ENCODE measurements at places on chromosomes 1 and 21. TPM values are rescaled to one million over a fixed set of nuclear protein-coding genes. Genes with fewer than 3 reads are reported as not detected.
A peak's percentile ranks its signal among the peaks of the same experiment; 100 is the strongest.

- no peak for DNase-seq
Measured at GRCh38 chr21:14870853-14871149, 194.0 kb downstream of the NRIP1 start.

- no peak for DNase-seq
Measured at GRCh38 chr1:201655910-201656309, 117.0 kb downstream of the NAV1 start.

GRCh38 chr1:63774617-63775417 lies 1.0 kb downstream of the ROR1 start:
- DNase-seq: no peak

GRCh38 chr1:103273106-103273505 lies 164.8 kb upstream of the COL11A1 start:
- no peak for DNase-seq

DNA sequence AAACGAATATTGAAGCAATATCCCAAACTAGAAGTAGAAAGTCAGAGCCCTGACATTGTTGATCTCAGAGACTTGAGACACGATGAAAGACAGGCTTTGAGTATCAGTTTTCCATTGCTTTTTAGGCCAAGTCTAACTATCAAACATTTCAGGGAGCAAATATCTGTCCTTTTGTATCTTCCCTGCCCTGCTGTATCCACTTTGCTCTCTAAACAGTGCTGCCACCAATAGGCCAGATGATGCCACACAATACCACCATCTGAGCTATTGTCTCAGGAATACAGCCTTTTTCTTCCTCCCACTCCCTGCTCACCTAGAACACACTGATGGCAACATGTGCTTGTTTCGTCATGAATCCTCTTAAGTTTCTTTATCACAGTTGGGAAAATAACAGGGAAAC lies 62.6 kb upstream of the SPAG17 start:
- DNase-seq: peak; percentile 57

GRCh38 chr1:47914952-47915676 lies 82.1 kb downstream of the TRABD2B start:
- DNase-seq: no peak

GRCh38 chr21:35398346-35398982 lies 349.4 kb upstream of the RUNX1 start:
- DNase-seq: no peak

GRCh38 chr21:43800124-43800523 lies 10.7 kb downstream of the RRP1 start:
- DNase-seq: no peak

DNA sequence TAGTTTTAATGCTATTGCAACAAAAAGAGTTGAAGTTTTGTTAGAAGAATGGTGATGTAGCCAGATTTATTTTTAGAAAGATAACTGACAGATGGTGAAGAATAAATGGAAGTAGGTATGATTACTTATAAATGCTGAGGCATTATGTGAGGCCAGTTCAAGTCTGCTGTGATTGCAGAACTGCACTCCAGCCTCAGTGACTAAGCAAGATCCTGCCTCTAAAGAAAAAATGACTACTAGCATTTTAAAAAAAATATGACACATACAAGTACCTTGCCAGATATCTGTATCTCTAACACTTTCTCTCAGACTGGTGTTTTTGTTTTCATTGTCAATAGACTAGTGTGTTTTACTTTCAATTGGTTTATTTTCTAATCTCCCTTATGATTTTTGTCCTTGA lies 1242.4 kb upstream of the ADGRL4 start:
- no peak for DNase-seq

DNA sequence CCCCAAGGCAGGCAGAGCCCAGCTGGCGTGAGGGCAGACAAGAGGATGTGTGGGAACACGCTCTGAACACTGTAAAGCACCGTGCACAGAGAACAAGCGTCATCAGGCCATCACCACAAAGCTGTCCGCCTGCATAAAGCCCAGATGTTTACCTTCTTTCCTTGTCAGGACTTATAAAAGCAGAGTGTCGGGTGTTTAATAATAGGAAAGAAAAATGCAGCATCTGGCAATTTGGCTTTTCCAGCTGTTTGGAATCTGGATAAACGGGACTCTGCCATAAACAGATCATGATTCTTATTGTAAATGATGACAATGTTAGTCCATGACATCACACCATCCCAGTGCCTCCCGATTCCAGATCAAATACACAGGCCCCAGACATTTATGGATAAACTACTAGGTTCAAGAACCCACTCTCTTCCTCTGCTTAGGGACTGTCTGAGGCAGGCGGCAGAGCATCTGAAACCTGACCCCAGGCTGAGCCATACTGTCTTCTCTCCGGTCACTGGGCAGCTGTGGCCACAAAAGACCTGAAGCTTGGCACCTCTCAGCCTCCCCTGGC lies 4.2 kb downstream of the GLIS1 start:
- no peak for DNase-seq

DNA sequence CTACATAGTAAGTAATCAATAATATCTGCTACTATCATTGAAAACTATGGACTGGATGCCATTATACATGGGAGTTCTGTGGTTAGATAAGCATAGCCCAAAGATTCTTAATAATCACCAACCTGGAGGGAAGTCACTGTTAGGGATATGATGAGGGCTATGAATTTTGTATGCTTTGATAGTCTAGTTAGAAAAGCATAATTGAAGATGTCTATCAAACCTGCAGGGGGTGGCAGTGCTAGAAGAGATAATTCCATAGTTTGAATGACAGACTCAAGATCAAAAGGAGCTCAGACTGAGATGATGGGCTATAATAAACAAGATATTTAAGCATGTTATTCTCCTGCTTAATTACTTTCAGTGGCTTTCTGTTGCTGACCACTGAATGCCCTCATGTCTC lies 15.4 kb upstream of the COA6 start:
- DNase-seq: no peak

DNA sequence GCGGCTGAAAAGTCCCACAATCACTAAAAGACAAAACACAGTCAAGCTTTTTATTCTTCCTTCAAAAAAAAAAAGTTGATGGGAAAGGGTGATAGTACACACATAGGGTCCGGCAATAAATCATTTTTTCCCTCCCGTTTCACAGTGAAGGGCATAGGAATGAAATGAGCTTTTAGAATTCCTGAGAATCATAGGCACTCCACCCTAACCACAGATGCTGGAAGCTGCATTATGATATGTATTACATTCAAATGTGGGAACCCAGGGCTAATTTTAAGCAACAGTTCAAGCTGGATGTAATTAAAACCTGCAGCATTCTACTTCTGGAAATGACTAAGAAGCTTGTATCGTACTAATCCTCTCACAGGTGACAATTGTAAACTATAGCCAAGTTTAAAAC lies 75.7 kb upstream of the KCNJ15 start:
- no peak for DNase-seq

DNA sequence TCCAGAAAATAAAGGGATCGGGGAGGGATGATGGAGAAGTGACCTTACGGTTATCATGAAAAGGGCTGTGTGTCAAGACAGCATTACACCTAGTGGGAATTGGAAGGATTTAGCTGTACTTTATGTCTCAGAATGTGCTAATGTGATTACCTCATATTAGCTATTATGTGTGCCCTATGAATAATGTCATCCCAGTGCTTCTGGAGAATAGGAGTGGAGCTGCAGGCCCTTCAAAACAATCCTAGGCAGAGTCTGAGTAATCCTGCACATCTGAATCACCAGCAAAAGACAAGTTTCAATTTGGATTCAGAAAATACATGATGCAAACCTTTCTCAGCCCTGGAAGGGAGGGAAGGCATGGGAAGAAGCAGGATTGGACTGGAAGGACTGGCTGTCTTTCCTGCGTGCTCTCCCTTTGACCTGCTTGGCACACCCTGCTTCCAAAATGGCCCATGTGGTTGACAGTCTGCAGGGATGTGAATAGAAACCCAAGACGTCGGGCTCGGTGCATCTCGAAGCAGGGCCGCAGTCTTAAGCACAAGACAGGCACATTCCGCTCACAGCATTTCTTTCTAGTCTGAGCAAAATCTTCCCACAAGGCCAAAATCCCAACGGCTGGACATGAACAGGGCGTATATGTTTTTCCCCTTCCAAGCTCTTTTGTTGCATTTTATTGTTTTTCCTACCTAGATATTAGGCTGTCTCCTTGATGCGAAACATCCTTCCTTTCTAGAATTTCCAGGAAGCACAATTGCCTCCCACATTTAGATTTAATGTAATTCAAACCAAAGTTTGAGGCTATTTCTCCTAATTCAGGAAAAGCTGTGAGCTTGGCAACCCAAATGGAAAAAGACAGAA lies 54.3 kb upstream of the TARBP1 start:
- DNase-seq: no peak

DNA sequence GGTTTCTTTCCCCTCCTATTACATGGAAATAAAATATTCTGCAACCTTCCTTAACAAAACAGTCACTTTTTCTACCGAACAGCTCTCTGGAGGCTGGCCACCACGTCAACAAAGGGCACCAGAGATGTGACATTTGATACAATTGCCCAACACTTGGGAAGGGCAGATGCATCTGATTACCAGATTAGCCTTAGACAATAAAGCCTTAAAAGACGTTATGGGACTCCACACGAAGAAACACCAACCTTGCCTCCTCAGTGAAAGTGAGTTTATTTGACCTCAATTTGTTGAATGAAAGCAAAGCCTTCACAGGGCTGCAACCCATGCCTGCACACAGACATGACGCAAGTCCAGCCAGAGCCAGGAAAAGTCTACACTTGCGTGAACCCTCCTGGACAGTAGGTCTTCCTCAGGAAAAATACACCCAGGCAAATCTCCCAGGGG lies 136.1 kb downstream of the TGFBR3 start:
- DNase-seq: no peak

DNA sequence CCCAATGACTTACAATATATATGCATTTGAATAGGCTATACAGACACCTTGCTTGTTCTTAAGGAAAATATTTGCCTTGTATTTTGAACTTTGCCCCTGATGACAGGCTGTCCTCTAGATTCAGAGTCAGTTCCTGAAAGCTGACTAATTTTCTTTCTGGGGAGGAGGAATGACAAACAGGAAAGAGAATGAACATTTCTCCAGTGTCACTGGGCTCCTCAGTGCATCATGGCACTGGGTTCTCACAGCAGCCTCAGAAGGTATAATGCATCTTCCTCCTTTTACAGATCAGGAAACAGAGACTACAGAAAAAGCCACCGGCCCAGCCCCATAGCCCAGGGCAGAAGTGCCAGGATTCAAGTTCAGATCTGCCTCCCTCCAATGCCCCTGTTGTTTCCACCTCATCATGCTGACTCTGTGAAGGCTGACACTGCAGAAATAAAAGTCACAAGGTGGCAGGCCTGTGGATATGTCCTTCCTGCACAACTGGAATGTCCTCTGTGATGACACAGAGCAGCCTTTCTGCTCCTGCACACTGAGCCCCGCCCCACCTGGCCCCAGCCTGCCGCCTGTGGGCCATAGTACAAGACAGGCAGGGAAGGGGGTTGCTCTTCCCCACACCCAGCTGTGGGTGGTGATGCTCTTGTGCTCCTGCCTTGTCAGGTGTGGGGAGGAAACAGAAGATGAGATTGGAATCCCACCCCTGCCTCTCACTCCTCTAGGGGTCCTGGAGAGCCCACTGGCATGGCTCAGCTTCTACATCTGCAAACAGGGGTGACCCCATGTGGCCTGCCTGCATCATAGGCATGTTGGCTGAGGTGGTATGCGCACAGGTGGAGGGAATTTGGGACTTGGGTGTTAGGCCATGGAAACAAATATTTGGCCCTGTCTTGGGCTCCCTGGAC lies 6.4 kb downstream of the TTC22 start:
- no peak for DNase-seq

- DNase-seq: no peak
Measured at GRCh38 chr1:200179781-200180160, 152.3 kb downstream of the NR5A2 start.

DNA sequence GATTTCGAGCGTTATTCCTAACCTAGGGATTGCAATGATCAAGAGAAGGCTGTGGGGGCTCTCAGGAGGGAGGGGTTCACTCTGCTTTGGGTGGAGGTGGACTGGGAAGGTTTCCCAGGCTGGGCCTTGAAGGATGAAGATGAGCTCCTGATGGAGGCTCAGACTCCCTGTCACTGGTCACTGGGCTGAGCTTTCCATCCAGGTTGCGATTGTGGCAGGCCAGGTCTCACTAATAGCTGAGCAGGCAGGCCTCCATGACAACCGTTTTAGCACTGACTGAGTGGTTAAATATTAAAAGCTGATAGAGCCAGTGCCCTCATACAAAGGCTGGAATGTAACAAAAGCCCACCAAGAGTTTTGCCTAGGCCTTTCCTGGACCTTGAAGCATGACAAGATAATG lies 36.2 kb upstream of the EFCAB14 start:
- no peak for DNase-seq

- DNase-seq: no peak
Measured at GRCh38 chr1:9891207-9891606, 18.9 kb downstream of the CTNNBIP1 start.

GRCh38 chr1:56068210-56068609 lies 511.2 kb downstream of the PLPP3 start:
- DNase-seq: no peak

DNA sequence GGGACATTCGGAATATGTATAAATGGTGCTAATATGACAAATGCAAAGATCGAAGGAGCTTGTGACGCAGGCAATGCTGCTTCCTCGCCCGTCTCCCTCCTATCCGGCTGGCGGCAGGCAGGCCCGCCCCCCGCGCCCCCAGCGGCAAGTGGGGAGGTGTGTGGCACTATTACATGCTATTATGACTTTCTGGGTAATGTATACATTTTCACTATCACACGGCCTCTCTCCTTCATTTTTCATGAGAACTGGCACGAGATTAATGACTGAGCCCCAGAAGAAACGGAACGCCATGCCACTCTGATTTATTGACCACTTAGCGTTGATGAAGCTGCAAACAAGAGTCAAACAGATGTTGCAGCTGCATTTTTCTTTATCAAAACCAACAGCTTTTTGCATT lies 138.9 kb upstream of the VAMP3 start:
- DNase-seq: no peak

GRCh38 chr1:198741744-198742143 lies 102.9 kb downstream of the PTPRC start:
- no peak for DNase-seq

The LPAR3 gene
- total RNA-seq: not detected

The ATPAF1 gene
- 81.2 TPM for total RNA-seq

The FABP3 gene
- not detected for total RNA-seq

The OR2L13 gene
- not detected for total RNA-seq

The CGN gene
- 0.22 TPM for total RNA-seq

The SRGAP2B gene
- 15.8 TPM for total RNA-seq

The KLHL21 gene
- 12.2 TPM for total RNA-seq

The RPE65 gene
- total RNA-seq: not detected

The OR2AK2 gene
- 0.22 TPM for total RNA-seq

The SLC45A3 gene
- total RNA-seq: not detected

The WDR64 gene
- not detected for total RNA-seq

The MEGF6 gene
- total RNA-seq: not detected

The ASCL5 gene
- total RNA-seq: not detected

The HTR6 gene
- total RNA-seq: not detected
